ENCODE measurements at places on chromosomes 2 and 18. TPM values are rescaled to one million over a fixed set of nuclear protein-coding genes. Genes with fewer than 3 reads are reported as not detected.

C2orf81 gene
- 3.0 TPM for total RNA-seq

PRKAG3 gene
- total RNA-seq: not detected

KIAA2012 gene
- total RNA-seq: not detected

CERKL gene
- 0.15 TPM for total RNA-seq

ERFE gene
- total RNA-seq: 9.1 TPM

C2orf80 gene
- total RNA-seq: not detected

SOX11 gene
- total RNA-seq: not detected

TGFA gene
- 5.5 TPM for total RNA-seq

GREB1L gene
- total RNA-seq: 2.9 TPM

MAP3K19 gene
- not detected for total RNA-seq

DYSF gene
- 0.50 TPM for total RNA-seq

LYPD6B gene
- not detected for total RNA-seq

KCTD1 gene
- total RNA-seq: 38.5 TPM
